ENCODE measurements at places on chromosomes 13 and 19. TPM values are rescaled to one million over a fixed set of nuclear protein-coding genes. Genes with fewer than 3 reads are reported as not detected.

DNA sequence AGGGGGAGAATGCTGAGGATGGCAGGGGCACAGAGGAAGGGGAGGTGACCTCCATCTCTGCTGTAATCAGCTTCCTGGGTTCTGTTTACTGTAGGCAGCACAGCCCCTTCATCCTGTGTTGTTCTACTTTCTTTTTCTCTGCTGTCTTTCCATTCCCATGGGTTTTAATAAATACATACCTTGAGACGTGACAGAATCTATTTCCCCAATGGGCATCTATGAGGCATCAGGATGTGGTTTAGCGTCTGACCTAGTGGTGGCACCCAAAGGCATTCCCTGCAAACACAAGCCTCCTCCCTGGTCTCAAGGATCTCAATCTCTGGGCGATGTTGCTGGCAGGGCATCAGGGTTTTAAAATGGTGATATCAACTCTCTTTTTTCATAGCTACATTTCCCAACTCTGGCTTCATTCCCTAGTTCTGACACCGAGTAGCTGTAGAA lies 60.8 kb downstream of the ALOX5AP start:
- H3K27me3 ChIP-seq = no peaks in the 10 kb centered on the region
- no peaks in the 10 kb centered on the region for H3K4me1 ChIP-seq
- no peak overlapping the region for H3K4me3 ChIP-seq
- DNase-seq = no peak

DNA sequence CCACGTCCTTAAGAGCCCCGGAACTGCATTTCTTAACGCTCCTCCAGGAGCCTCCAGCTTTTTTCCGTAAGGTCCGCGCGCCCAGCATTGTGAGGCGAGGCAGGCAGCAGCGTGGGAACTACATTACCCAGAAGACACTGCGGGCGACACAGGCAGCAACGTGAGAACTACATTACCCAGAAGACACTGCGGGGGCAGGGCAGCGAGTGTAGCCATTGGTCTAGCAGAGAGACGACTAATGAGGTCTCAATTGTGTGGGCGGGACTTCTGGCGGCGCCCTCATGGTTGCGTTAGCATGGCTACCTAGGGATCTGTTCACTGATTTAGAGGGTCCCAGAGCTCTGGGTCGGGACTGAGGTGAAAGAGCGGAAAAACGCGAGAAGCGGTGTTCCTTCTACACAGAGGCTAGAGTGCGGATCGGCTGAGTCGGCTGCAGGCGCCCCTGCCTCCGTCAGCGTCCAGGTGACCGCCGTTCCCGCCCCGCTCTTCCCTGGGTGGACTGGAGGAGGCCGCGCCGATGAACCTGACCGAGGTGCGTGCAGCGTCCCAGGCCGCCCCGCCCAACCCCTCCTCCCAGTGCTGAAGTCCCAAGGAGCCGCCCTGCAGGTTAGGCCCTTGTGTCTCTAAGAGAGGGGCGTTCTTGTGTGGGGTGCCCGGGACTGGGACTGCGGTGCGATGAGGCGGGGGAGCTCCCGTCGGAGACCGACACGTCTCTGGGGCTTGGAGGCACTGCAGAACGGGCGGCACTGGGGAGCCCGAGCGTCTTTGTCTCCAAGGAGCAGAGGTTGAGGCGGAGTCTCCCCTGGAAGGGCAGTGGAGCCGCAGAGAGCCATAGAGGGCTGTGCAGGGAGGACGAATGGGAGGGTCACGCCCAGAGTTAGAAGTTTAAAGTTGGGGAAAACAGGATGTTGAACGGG lies at the start of gene ZNF749:
TSS of gene ZNF749 (plus strand) at position 264 of the 917 bp plus-strand sequence. CDS start at position 518, 254 bp downstream.
- no peaks in the 10 kb centered on the region for H3K27me3 ChIP-seq
- peaks cover 4% of the 10 kb centered on the region for H3K36me3 ChIP-seq
- peak within 1 kb of the TSS; percentile 66 for H3K4me3 ChIP-seq
- peaks cover 17% of the 10 kb centered on the region for H3K4me1 ChIP-seq
- peak; percentile 97 for DNase-seq

DNA sequence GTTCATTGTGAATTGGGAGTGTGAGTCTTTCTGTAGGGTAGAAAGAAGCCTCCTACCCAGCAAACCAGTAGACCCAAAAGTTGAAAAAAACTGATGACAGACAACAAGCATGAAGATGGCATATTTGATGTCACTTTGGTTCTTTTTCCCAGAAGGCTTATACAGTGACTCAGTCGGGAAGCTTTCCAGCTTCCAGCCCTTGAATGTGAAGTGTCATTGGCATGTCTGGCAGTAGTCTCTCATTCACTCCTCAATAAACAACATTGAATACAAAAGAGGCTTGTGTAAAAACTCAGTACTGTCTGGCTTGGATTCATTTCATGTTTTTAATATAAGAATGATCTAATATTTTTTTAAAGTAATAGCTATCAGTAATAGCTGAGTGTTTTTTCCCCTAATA lies 68.7 kb downstream of the IPO5 start:
- H3K4me1 ChIP-seq = no peaks in the 10 kb centered on the region
- DNase-seq = no peak
- no peaks in the 10 kb centered on the region for H3K27me3 ChIP-seq

DNA sequence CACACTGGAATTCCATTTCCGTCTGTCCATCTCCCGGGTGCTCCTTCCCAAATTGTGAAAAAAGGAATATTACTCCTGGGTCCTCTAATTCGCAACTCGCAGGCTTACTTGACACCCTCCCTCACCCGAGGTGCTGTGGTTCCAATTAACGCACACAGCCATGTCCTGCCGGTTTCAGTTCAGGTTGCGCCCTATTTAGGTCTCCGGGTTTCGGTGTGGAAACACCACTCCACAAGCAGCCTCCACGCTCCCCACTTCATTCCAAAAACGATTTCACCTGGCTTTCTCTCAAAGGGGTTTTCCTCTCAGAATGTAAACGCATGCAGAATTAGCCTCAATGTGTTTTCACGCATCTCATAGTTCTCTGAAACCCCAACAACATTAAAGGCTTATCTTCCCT lies 37.9 kb downstream of the NAXD start:
- peak overlapping the region; percentile 34 for H3K27ac ChIP-seq
- peak overlapping the region; percentile 40 for H3K4me3 ChIP-seq
- peak; percentile 44 for DNase-seq

DNA sequence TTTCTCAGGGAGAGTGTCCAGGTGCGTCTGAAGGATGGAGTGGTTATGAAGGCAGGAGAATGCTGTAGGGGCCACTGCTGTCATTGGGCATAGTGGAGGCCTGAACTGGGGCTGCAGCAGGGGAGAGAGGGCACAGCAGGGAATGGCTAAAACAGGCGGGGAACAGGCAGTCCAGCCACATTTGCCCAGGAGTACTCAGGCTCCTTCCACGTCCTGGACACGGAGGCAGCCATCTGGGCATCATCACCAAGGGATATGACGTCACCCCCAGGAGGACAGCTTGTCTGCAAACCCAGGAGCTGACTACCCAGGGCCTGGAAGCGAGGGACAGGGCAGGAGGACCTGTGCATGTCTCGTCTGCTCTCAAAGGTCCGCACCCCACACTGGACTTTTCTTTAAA lies 22.2 kb downstream of the VSTM2B start:
- H3K27me3 ChIP-seq = no peaks in the 10 kb centered on the region
- H3K4me1 ChIP-seq = no peaks in the 10 kb centered on the region
- no peak overlapping the region for H3K4me3 ChIP-seq
- no peak for DNase-seq

GRCh38 chr19:827710-828321 lies at the start of gene AZU1:
Gene AZU1 (plus strand): TSS chr19:827837. CDS start chr19:827847, 10 bp downstream.
- peaks cover 18% of the 10 kb centered on the region for H3K27me3 ChIP-seq
- DNase-seq = no peak
- no peaks in the 10 kb centered on the region for H3K4me1 ChIP-seq
- no peak within 1 kb of the TSS for H3K4me3 ChIP-seq

- peak overlapping the region; percentile 37 for H3K27ac ChIP-seq
- H3K4me1 ChIP-seq = peaks cover 30% of the 10 kb centered on the region
- peak; percentile 92 for DNase-seq
- H3K36me3 ChIP-seq = no peaks in the 10 kb centered on the region
These were observed 49.4 kb downstream of the SACS start for GRCh38 chr13:23384111-23384510.

DNA sequence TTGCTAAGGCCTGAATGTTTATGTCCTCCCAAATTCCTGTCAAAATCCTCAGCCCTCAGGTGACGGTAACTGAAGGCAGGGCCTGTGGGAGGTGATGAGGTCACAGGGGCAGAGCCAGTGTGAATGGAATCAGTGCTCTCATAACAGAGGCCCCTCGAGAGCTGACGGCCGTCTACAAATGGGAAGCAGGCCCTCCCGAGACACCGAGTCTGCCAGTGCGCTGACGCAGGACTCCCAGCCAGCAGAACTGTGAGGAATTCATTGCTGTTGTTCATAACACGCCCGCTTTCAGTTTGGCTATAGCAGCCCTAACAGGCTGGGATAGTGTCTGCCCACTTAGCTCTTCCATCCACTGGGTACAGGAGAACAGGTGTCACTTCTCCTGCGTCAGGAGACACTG lies 41.2 kb downstream of the CARS2 start:
- peak; percentile 4 for DNase-seq
- peaks cover 63% of the 10 kb centered on the region for H3K36me3 ChIP-seq
- peak overlapping the region; percentile 72 for H3K27ac ChIP-seq
- peak overlapping the region; percentile 11 for H3K4me3 ChIP-seq
- H3K27me3 ChIP-seq = no peaks in the 10 kb centered on the region

- DNase-seq = no peak
- H3K27me3 ChIP-seq = no peaks in the 10 kb centered on the region
- no peaks in the 10 kb centered on the region for H3K36me3 ChIP-seq
- H3K4me1 ChIP-seq = no peaks in the 10 kb centered on the region
- H3K4me3 ChIP-seq = no peak overlapping the region
These were observed 93.1 kb downstream of the PCDH17 start for GRCh38 chr13:57724486-57725272.

The HSH2D gene
- 259 TPM for total RNA-seq

The ALDH16A1 gene
- 65.8 TPM for total RNA-seq

The ICAM5 gene
- 0.54 TPM for total RNA-seq

The TEX101 gene
- not detected for total RNA-seq

The ZSCAN1 gene
- not detected for total RNA-seq

DNA sequence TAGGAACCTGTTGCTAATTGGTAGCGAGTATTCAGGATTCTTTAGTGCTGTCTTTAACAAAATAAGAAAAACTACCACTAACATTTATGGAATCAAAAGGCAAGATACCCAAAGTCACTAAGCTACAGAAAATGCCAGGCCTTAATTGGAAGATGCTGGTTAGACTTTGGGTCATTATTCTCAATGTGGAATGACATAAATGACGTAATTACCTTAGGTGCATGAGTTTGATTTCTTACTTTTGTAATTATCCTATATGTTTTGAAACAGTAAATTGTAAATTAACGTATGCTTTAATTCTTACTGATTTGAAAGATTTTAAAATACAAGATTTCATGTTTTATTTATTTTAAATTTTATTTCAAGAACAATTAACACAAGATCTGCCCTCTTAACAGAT lies 25.0 kb downstream of the SGCG start:
- no peaks in the 10 kb centered on the region for H3K36me3 ChIP-seq
- no peak overlapping the region for H3K27ac ChIP-seq
- DNase-seq = no peak
- H3K4me3 ChIP-seq = no peak overlapping the region
- no peaks in the 10 kb centered on the region for H3K4me1 ChIP-seq

- no peaks in the 10 kb centered on the region for H3K27me3 ChIP-seq
- H3K4me3 ChIP-seq = no peak overlapping the region
- DNase-seq = no peak
- H3K36me3 ChIP-seq = no peaks in the 10 kb centered on the region
These were observed 136.5 kb downstream of the RAP2A start for GRCh38 chr13:97570442-97570841.

- no peaks in the 10 kb centered on the region for H3K27me3 ChIP-seq
- H3K4me3 ChIP-seq = no peak overlapping the region
- H3K27ac ChIP-seq = no peak overlapping the region
- no peak for DNase-seq
- H3K4me1 ChIP-seq = no peaks in the 10 kb centered on the region
- no peaks in the 10 kb centered on the region for H3K36me3 ChIP-seq
These were observed 318.4 kb downstream of the DCLK1 start for GRCh38 chr13:35812736-35813135.

GRCh38 chr19:2252797-2253105 lies 3.5 kb downstream of the JSRP1 start:
- no peaks in the 10 kb centered on the region for H3K27me3 ChIP-seq
- no peak overlapping the region for H3K27ac ChIP-seq
- peaks cover 8% of the 10 kb centered on the region for H3K36me3 ChIP-seq
- DNase-seq = no peak
- peaks cover 51% of the 10 kb centered on the region for H3K4me1 ChIP-seq
- peak overlapping the region; percentile 11 for H3K4me3 ChIP-seq

The ZNF416 gene
- total RNA-seq = 13.0 TPM

GRCh38 chr13:51967482-51968446 lies 43.5 kb downstream of the ATP7B start:
- H3K36me3 ChIP-seq = no peaks in the 10 kb centered on the region
- H3K4me3 ChIP-seq = no peak overlapping the region
- no peaks in the 10 kb centered on the region for H3K27me3 ChIP-seq
- H3K4me1 ChIP-seq = no peaks in the 10 kb centered on the region
- H3K27ac ChIP-seq = no peak overlapping the region

DNA sequence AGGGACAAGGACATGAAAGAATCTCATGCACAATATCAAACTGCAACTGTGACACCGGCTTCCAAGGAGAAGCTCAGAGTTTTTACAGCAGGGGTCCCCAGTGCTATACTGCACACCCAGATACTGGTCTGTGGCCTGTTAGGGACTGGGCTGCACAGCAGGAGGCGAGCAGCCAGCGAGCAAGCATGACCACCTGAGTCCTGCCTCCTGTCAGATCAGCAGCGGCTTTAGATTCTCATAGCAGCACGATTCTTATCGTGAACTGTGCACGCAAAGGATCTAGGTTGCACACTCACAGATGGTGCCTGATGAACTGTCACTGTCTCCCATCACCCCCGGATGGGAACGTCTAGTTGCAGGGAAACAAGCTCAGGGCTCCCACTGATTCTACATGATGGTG lies 13.1 kb upstream of the CD22 start:
- H3K27ac ChIP-seq = no peak overlapping the region
- H3K4me3 ChIP-seq = no peak overlapping the region
- H3K4me1 ChIP-seq = peaks cover 88% of the 10 kb centered on the region
- DNase-seq = no peak

DNA sequence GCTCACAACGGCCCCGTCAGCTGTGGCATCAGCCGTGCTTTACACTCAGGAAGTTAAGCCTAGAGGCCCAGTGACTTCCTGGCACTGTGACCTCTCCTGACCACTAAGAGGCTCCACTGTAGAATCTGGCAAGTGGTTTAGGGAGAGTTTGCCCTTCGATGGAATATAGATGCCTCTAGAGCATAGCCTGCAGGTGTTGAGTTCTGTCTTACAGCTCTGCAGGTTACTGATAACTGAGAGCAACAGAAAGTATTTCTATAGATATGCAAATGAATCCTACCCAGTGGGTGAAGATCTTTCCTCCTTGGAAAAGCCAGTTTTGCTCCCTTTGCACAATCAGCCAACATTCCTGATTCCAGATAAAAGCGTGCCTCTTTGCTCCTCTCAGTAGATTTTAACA lies 35.8 kb downstream of the ATP12A start:
- no peaks in the 10 kb centered on the region for H3K27me3 ChIP-seq
- no peak for DNase-seq
- no peak overlapping the region for H3K27ac ChIP-seq
- no peaks in the 10 kb centered on the region for H3K36me3 ChIP-seq
- H3K4me3 ChIP-seq = no peak overlapping the region

- no peaks in the 10 kb centered on the region for H3K4me1 ChIP-seq
- no peak for DNase-seq
- no peak overlapping the region for H3K4me3 ChIP-seq
- H3K36me3 ChIP-seq = no peaks in the 10 kb centered on the region
- no peak overlapping the region for H3K27ac ChIP-seq
These were observed 37.1 kb downstream of the DZIP1 start for GRCh38 chr13:95607366-95607765.

- no peak overlapping the region for H3K4me3 ChIP-seq
- H3K27me3 ChIP-seq = peaks cover 3% of the 10 kb centered on the region
- DNase-seq = peak; percentile 78
- no peaks in the 10 kb centered on the region for H3K36me3 ChIP-seq
- no peak overlapping the region for H3K27ac ChIP-seq
These were observed 3.7 kb downstream of the ANGPTL8 start for GRCh38 chr19:11242864-11243797.

Data from B cell (primary cell).